ENCODE measurements at places on chromosomes 5 and 9.

- DNase-seq: no peak
Measured at GRCh38 chr5:158553195-158553961, 546.3 kb downstream of the EBF1 start.

GRCh38 chr9:79764374-79764773, 192.6 kb downstream of the TLE4 start:
- DNase-seq: no peak

DNA sequence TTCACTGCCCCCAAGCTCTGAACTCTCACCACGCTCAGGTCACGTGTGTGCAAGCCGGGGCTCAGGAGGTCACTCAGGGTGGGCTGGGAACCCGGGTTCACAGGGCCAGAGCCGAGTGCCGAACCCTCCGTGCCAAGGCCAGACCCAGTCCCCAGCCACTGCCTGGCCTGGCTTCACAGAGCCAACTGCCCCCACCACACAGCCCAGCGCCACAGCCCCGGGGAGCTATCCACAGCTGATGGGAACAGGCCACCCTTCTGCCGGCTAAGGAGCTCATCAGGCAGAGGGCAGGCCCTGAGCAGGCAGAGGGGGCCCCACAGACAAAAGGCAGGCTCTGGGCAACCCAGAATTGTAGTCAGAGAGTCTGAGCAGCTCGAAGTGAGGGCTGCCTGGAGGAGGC, 117.0 kb downstream of the VAV2 start:
- DNase-seq: no peak

GRCh38 chr5:102668220-102668932, 86.7 kb upstream of the PAM start:
- DNase-seq: no peak

DNA sequence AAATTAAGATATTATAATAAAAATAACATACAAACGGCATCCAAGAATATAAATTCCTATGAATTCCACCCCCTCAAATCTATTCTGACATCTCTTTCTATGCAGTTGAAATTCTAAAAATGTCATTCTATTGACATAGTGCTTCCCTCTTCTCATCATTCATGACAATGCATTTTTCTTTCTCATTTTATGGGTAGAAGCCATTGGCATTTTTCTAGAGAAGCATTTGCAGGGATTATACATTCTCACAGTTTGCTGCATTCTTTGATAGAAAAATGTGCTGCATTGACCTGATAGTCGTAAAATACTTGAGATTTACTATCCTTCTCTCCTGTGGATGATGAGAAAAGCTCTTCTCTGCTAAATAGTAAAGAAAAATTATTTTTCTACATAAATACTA, 760.9 kb upstream of the ACO1 start:
- no peak for DNase-seq

DNA sequence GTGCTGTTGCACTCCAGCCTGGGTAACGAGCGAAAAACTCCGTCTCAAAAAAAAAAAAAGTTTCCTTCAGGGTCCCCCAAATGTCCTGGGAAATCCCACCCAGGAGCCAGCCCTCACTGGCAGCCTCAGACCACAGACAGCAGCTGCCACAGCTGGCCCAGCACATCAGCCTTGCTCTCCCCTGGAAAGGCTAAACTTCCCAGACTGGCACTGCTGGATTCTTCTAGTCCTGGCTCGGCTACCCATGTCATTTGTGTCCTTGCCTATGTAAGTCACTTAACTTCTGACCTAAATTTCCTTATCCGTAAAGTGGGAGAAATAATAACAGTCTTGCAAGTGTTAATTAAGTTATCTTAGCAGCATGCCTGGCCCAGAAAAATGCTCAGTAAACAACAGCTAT, 8.6 kb upstream of the PRRC2B start:
- no peak for DNase-seq

DNA sequence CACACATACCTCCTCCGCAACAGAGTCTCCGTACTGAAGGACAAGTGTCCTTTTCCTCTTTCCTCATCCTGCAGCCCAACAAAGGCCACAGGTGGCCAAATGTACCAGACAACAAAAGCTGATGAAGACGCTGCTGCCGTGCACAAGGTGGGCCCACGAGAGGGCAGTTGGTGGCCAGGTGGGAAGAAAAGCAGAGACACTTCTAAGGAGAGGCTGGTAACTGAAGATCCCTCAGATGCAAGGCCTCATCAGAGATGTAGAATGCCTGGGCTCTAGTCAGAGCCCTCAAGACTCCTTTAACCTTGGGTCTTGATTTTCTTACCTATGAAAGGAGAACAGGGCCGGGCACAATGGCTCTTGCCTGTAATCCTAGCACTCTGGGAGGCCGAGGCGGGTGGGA, 75.7 kb downstream of the NRG2 start:
- no peak for DNase-seq

DNA sequence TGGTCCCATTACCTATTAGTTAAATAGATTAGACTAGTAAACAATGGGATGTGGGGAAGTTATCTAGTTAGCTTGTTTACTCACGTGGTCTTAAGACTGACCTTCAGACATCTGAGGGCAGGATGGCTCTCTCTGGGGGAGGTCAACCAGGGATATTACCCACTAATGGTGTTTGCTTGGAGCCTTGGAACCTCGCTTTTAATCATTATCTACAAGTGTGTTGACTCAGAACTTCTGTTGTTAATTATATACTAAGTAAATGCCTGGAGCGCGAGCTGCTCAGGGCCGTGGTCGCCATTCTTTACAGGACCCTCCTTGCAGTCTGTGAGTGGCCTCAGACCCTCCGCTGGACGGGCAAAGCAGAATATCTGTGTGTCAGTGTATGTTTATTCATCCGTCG, 48.5 kb upstream of the ZNF354A start:
- peak; percentile 71 for DNase-seq

- no peak for DNase-seq
Measured at GRCh38 chr5:110536120-110537115, 190.1 kb downstream of the TMEM232 start.

DNA sequence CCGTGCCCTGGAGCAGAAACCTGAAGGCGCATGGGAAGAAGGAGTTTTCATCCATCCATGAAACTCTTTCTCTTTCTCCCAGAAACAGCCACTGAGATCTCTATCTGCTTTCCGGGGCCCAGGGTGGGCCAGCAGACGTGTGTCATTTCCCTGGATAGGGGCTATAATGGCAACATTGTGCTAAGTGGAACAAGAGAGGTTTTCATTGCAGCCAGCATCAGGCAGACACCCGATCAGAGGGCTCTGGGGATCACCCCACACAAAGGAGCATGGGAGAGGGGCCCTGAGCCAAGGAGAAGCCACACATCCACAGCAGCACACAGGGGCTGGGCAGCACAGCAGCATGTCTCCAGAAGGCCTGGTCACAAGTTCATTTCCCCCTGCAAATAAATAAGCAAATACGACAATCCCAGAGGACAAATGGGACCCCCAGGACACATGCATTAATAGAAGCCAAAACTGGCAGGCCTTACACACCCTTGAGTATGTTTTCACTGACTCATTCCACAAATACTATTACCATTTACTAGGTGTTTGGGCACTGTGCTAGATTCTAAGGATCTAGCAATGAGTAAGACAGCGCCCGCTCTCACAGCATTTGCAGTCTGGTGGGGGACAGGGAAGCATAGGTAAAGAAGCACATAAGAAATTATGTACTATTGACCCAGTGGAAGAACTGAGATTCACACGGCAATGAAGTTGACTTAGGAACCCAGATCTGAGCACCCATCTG, 4.3 kb upstream of the AFAP1L1 start:
- DNase-seq: no peak

All from HepG2 (cell line).